Cardiac septum (tissue), 1 donor: ENCODE measurements at places on chromosomes 7 and 10.

DNA sequence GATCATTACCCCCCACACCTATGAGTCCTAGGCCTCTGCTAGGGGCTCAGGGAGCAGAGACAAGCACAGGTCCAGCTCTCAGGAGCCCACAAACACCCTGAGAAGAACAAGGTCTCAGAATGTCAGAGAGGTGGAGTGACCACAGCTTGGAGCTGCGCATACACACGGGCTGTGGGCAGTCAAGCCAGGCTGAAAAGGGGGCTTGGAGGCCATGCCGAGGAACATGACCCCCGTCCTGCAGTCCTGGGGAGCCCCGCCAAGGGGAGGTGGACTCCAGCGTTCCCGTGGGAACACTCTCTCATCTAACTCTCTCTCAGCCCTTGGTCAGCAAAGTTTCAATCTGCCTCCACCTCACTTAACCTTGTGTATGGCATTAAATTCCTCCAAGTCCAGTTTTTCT, 7.8 kb upstream of the MMP21 start:
- no peak for DNase-seq

DNA sequence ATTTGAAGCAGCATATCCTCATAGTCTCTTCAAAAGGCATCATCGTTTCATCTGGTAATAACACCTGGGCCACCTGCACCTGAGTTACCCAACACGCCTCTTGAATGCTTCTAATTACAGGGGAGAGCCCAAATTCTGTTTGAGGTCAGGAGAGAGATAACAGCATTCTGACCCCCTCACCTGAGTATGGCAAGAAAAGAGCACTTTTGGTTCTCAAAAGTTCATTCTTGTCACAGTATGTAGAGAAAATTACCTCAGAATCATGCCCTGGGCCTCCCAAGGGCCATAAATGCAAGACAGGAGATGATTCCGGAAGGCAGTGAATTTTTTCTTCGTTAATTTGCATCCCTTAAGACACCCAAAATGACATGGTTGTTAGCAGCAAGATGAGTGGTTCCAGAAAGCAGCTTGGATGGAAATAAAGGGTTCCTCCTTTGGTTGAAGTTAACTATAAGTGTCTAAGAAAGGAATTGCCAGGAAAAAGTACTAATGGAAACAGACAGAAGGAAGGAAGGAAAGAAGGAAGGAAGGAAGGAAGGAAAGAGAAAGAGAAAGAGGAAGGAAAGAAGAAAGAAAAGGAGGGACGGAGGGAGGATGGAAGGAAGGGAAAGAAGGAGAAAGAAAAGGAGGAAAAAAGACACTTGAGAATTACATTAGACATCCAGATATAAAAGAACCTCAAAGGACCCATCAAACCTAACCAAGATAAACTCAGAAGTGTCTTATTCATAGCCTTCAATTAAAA, 228.4 kb upstream of the RHOBTB1 start:
- no peak for DNase-seq

DNA sequence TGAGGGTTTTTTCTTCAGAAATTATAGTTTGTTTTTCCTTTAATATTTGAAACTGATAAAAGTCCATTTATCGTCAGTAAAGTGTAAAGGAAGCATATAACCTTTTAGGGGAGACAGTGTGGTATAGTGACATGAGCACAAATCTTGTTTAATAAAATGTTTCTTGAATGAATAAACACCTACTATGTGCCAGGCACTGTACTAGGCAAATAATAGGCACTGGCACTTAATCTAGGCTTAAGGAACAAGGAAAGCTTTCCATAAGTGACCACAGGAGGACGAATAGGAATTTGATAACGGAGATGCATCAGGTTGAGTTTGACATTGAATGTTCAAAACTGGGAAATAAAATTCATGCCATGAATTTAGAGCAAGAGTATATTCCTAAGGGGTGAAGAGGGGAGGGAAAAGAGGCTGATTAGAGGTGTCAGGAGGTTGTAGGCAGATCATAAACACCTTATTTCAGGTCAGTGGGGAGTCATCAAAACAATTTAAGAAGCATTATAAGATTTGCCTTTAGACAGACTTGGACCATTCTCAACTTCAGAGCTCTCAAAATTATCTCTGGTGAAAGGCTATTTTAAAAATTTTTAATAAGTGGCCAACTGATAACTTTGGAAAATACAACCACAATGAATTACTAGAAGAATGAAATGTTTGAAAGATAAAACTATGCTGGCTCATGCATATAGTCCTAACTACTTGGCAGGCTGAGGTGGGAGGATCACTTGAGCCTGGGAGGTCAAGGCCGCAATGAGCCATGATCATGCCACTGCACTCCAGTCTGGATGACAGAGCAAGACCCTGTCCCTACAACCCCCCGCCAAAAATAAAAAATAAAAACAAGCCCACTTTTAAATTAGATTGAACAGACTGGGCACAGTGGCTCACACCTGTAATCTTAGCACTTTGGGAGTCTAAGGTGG, 22.4 kb downstream of the RALA start:
- DNase-seq, result no peak

GRCh38 chr7:120353171-120353570, 80.2 kb downstream of the KCND2 start:
- DNase-seq, result no peak

GRCh38 chr7:28623105-28623730, 210.9 kb downstream of the CREB5 start:
- no peak for DNase-seq

DNA sequence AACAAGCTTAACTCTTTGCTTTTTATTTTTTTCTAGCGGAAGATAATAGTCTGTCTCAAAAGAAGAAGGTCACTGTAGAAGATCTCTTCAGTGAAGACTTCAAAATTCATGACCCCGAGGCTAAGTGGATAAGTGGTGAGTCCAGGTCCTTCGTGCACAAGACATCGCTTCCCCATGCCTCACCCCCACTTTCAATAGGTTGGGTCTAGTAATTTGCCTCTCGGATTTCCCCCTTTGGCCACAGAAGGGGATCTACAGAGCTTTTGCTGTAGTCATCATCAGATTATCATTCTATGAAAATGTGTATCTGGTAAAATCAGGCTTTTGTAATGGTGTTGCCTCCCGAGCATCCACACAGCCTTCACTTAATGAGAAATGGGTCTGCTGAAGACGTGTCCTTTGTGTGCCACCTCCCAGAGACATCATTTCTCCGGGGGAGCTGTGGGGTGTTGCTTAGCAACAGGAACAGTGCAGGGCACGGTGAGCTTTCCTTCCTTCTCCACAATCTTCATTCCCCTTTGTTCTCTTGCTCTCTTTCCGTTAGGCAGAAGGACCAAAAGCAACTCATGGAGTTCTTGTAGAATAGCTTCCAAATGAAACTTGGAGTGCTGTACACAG, 422.8 kb downstream of the DPP6 start:
- DNase-seq, result no peak

- no peak for DNase-seq
Observed at GRCh38 chr7:43785420-43785819, 26.9 kb downstream of the BLVRA start.

DNA sequence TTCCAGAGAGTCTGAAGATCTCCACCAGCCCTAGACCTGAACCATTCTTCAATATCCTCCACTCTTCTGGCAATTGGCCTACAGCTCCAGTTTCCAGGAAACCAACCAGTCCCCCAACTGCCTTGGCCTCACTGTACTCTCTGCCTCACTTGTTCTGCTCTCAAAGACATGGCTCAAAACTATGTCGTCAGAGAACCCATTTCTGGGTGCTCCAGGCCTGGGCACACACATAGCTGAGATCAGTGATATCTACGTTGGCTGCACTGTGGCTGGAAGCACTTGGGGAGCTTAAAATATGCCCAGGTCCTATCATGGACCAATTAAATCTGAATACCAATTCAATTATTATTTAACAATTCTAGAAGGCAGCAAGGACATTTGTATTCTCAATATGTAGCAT, 93.1 kb downstream of the COBL start:
- no peak for DNase-seq

DNA sequence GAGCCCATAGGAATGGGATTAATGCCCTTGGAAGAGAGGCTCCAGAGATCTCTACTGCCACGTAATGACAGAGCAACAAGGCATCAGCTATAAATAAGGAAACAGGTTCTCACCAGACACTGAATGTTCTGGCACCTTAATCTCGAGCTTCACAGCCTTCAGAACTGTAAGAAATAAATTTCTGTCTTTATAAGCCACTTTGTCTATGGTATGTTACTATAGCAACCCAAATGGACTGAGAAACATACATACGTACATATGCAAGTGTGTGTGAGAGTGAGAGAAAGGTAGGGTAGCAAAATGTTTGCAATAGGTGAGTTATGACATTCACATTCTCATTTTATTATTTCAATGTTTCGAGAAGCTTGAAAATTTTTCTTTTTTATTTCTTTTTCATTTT, 22.1 kb upstream of the HTR5A start:
- no peak for DNase-seq

DNA sequence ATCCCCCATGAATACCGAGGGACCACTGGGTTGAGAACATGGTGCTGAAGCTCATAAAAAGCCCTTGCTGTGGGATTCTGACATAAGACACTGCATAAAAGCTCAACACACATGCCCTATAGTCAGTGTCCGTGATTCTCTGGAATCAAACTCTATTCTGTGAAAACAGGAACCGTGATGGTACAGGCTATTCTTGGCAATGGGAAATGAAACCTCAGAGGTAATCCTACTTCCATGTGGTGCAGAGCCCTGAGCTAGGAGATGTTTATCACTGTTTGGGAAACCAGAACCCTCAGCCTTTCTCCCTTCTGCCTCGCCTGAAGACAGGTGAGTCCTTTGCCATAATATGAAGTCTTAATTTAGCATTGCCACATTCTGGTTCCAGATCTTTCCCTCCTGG, 80.8 kb upstream of the PRSS1 start:
- DNase-seq, result no peak

- DNase-seq, result no peak
Observed at GRCh38 chr10:33550811-33551210, 216.3 kb upstream of the NRP1 start.

DNA sequence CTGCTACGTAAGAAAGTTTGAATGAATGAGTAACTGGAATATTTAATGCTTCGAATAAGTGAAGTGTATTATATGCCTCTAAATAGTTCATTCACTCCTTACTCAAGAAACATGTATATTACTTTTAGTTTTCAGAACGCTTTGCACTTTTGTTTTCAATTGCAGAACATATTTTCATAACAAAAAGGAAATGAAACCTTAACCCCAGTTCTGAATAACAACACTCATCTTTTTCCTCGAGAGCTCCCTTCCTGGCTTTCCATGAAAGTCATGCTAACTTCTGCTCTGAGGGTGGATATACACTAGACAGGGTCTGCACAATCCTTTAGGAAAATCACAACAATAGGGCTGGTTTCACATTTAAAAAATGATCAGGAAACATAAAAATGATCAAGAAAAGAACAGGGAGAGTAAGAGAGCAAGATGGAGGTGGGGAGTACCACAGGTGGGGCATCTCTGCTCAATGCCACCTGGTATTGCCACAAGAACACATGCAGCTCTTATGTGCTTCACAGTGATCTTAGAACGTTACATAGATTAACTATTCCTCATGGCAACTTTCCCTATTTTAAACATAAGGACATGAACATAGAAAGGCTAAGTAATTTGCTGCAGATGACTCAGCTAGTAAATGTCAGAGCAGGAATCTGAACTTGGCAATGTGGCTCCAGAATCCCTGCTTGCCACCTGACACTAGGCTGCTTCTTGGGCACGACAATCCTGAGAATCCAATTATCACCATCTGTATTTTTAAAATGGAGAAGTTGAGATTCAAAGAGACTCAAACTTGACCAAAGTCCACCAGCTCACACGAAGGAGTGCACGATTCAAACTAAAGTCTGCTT, 219.5 kb upstream of the AOAH start:
- no peak for DNase-seq

DNA sequence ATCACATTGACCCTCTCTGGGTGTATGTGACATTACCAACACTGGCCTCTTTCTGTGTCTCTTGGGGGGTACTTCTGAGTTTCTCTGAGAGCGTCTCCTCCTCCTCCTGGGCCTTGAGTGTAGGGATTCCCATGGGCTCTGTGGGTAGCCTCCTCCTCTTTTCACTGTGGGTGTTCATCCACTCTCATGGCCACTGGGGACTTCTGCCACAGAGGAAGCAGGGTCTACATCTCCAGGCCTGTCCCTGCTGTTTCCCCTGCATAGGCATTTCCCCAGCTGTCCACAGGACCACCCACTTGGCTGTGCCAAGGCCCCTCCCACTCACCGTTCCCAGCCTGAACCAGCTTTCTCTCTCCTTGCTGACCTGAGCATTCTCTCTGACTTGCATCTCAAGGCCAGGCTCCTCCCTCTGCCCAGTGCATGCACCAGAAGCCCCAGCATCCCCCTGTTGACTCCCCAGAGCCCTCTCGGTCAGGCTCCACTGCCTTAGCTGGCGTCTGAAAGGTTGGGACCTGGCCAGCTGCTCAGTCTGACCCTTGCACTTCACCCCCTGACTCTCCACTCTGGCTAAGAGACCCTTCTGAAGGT, 487.6 kb downstream of the GLRX3 start:
- DNase-seq, result no peak

DNA sequence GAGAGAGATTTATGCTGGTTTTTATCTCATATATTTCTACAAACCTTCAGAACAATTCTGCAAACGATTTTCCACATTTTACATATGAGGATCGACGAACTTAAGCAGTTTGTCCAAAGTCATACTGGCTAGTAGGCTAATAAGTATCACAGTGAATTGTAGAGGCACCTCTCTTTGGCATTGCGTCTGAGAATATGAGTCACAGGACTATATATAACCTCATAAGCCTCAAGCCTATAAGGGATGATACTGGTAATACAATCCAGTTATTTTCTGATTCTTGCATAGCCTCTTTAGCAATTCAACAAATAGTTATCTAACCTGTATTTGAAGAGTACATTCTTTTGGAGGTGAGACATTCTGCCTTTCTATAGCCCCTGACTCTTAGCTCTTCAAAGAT, 129.8 kb downstream of the GPR158 start:
- DNase-seq, result no peak

- DNase-seq, result peak; percentile 66
Observed at GRCh38 chr10:130354976-130355795, 219.0 kb downstream of the GLRX3 start.

- no peak for DNase-seq
Observed at GRCh38 chr7:90726623-90727022, 130.5 kb downstream of the CDK14 start.

DNA sequence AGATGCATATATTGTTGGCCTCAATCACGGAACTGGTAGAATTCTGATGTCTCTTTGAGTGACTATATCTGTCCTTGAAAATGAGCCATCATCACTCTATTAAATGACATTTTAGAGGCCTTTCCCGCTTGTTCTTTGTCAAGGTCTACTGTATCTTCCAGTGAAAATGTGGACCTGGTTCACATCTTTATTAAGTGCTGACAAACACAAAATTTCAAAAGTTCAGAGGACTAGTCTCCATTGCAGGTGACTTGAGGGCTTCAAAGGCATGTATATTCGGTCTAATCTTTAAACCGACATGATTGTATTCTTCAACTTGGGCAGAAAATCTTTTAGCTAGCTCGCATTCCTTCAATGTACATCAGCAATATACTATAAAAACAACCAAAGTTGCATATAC, 36.6 kb upstream of the VWDE start:
- DNase-seq, result no peak

DNA sequence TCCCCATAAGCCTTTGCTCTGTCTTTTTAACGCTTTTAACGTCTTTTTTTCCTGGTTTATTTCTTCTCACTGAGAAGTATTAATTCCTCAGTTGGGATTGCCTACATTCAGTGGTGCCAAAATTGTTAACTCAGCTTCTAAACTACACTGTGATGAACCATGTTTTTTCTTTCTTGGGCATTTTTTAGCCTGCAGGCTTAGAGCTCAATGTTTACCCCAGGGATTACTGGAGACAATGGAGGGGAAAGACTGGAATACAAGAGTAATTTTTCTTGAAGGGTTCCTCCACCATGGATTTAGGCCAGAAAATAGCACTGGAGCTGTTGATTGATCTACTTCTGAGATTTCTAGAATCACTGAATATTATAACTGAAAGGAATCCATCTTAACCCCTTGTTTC, 19.8 kb downstream of the STAMBPL1 start:
- no peak for DNase-seq
